Activated CD4-positive, alpha-beta T cell treated with anti-CD3 and anti-CD28 coated beads, Interleukin-2, amount 50 U/mL, for 1 hour (primary cell): ENCODE measurements at places on chromosomes 16 and 17.

GRCh38 chr16:66881014-66881417 is 701 bp downstream of the PDP2 start:
- no peak for DNase-seq

GRCh38 chr17:58580671-58581070 is 66.2 kb upstream of the MTMR4 start:
- DNase-seq = no peak

DNA sequence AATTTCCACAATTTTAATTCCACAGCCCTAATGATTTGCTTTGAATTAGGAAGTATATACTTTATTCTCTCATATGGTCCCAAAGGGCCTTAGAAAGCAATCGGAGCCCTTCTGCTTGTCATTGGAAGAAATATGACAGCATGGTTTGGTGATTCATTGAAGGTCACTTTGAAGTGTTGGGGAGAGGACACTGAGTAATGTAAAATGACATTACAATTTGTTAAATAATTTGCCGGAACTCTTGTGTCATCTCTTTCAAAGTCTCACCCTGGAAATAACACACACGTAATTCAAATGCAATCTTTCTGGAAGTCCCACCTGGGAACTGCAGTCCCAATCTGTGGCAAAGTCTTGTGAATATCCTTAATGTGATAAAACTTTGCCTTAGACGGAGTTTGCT is 59.8 kb downstream of the BMERB1 start:
- DNase-seq = no peak

GRCh38 chr16:14525596-14525995 is 104.5 kb downstream of the PARN start:
- no peak for DNase-seq

- DNase-seq = no peak
Measured at GRCh38 chr17:29726715-29727252, 104.1 kb upstream of the CORO6 start.

DNA sequence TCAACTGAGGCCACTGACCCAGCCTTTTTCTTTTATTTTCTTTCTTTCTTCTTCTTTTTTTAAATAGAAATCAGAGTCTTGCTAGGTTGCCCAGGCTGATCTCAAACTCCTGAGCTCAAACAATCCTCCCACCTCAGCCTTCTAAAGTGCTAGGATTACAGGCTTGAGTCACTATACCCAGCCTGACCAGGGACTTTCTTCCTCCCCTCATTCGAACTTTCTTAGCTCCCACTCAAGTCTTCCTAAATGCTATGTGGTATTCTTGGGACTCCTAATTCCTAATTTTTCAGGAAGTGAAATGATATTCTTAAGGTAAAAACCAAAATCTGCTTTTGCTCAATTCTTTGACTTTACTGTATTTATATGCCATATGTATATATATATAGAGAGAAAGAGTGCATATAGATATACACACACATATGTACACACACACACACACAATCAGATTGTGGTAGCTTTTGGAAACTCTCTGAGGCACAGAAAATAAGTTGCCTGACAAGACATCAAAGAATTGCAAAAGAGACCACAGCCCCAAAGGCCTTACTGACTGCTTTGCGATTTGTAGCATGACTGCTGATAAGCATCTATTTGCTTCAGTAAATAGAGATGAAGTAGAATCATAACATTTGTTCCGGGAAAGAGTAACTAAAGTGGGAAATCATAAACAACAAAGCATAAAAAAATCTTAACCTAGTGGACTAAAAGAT is 9.5 kb upstream of the AMZ2 start:
- no peak for DNase-seq

DNA sequence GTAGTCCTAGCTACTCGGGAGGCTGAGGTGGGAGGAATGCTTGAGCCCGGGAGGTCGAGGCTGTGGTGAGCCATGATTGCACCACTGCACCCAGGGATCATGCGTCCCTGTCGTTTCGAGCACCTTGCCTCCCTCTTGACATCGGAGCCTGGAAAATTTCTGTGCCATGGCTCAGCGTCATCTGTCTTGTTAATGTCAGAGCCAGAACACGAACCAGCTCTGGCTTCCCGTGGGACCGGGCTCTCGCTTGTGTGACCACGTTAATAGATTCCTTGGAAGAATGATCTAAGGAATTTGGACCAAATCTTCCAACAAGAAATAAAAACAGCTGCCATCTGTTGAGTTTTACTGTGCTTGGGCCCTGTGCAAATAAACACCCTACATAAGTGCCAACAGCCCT is 117.7 kb downstream of the ABCC1 start:
- no peak for DNase-seq

DNA sequence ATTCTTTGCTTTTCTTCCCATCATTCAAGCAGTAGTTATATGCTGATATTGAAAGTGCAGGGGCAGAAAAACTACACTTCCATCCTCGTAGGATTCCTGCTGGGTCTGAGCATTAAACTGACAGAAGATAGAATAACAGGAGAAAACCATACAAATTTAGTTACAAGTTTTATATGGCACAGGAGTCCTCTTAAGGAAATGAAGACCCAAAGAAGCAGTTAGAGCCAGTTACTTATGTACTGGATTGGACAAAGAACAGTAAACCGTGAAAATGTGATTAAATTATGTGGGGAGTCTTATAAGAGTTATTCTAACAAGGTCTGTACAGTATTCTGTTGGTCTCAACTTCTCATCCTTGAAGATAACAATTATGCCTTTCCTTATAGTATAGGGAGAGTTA is 81.2 kb upstream of the NSRP1 start:
- DNase-seq = no peak

- no peak for DNase-seq
Measured at GRCh38 chr17:28219771-28220170, 99.2 kb upstream of the TMEM97 start.

DNA sequence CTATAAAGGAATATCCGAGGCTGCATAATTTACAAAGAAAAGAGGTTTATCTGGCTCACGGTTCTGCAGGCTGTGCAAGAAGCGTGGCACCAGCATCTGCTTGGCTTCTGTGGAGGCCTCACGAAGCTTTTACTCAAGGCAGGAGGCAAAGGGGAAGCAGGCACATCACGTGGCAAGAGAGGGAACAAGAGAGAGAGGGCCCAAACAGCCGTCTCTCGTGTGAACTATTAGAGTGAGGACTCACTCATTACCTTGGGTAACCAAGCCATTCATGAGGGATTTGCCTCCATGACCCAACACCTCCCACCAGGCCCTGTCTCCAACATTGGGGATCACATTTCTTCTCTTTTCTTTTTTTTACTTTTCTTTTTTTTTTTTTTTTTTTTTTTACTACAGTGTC is 7.5 kb upstream of the ALKBH5 start:
- DNase-seq = no peak

GRCh38 chr17:16155536-16155935 is 59.8 kb downstream of the NCOR1 start:
- DNase-seq = no peak

- no peak for DNase-seq
Measured at GRCh38 chr16:4327386-4328045, 11.6 kb downstream of the GLIS2 start.

DNA sequence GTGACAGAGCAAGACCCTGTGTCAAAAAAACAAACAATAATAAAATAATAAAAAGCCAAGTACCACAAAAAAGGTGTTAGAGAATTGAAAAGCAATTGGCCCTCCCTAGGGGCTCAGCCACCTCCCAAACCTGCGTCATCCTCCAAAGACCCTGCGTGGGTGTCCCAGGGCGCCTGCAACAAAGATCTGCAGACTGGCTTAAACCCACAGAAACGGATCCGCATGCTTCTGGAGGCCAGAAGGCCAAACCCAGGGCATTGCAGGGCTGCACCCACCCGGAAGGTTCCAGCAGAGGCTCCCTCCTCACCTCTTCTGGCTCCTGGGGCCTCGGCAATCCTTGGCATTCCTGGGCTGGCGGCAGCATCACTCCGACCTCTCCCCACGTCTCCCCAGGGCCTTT is 1.5 kb downstream of the ENPP7 start:
- no peak for DNase-seq

- no peak for DNase-seq
Measured at GRCh38 chr17:16977932-16978331, 6.0 kb upstream of the TNFRSF13B start.

- no peak for DNase-seq
Measured at GRCh38 chr16:24800586-24800985, 45.2 kb upstream of the SLC5A11 start.

DNA sequence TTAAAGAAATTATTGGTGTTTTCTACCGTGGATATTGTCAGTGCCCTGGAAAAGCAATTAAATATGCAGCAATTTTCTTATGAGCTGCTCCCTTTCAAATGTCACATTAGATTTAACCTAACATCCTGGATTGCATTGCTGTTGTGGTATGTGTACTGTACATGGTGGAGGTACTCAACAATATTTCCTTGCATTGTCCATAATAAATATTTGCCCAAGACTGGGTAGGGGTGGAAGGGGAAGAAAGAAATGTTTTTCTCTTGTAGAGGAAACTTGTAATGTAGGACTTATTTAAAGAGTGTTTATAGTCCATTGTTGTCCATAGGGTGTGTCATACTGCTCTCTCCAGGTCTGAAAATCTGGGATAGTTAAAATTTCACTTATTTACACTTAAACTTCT is 346.2 kb upstream of the TBX2 start:
- no peak for DNase-seq

DNA sequence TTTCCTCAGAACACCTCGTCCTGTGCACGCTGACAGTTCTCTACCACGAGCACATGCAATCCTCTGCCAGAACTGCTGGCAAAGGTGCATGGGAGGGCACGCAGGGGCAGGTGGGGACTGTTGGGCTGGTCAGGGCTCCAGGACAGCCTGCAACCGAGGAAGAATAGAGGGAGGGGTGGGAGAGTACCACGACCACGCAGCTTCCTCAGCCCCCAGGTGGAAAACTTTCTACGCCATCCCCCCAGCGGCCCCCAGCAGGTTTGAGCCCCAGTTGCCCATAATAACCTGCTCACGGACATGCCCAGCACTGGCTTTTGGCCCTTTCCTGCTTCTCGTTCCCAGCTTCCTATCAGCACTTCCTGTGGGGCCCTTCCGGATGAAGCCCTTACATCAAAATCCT is 199.3 kb downstream of the C16orf95 start:
- DNase-seq = no peak

DNA sequence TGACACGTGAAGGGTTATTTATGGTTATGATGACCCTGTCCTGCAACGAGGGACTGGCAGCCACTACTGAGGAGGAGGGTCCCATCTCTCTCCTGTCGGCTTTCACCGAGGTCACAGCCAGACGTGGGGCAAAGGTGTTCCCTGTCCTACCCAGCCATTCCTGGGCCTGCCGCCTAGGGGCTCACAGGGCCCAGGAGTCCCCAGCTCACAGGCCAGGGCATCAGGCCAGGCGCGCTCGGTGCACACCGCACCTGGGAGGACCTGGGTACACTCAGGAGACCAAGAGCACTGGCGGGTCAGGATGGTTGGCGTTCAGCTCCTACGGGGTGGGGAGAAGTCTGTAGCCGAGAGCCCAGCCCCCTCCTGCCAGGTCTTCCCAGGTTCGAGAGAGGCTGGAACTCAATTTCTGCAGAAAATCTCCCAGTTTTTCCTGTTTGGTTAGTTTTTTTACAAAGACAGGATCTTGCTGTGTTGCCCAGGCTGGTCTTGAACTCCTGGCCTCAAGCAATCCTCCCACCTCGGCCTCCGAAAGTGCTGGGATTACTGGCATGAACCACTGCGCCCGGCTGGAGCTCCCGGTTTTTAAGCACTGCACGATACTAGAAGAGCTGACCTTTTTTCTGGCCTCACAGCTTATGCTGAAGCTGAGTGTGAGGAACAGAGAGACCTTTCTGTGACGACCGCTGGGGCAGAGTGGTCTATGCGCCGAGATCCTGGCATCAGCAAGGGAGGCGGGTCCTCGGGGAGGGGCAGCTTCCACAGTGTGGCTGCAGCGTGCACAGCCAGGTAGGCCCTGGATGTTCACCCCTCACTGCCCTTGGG is 7.7 kb downstream of the CYBC1 start:
- no peak for DNase-seq

DNA sequence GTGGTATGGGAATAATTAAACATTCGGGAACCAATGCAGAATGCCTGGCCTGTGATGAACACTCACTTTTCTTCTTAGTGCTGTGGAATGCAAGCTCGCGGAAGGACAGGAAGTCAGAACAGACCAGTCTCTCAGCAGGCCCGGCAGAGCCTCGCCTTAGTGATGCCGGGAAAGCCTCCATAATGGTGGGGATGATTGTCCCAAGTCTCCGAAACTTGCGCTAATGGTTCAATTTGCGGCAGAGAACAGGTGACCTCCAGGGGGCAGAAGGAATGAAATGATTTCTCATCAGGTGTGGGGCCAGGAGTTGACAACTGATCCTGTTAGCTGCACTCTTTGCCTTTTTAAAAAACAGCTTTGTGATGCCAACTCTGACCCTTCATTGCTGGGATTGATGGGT is 170.6 kb downstream of the GSG1L start:
- DNase-seq = no peak

DNA sequence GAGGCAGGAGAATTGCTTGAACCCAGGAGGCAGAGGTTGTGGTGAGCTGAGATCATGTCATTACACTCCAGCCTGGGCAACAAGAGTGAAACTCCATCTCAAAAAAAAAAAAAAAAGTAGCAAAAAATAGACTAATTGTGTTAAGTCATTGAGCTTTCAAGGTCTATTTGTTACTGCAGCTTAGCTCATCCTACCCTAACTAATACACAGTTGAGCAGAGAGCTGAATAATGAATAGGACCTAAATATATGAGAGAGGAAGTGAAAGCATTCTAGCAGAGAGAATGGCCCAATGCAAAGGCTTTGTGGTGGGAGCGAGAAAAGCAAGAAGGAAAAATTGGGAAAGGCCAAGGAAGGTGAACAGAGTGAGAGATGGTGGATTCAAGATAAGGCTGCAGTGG is 128.3 kb downstream of the AXIN2 start:
- DNase-seq = no peak

DNA sequence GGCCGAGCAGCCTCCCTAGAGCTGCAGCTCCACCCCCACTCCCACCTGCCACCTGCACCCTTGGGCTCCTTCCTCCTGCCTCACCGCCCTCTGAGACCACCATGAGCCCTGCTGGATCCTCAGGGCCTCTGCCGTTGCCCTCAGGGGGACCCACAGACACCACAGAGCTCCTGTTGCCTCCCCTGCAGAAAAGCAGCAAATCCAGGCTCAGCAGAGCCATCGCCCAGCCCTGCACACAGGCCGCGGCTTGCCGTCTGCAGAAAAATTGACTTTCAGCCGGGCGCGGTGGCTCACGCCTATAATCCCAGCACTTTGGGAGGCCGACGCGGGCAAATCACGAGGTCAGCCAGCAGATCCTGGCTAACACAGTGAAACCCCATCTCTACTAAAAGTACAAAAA is 7.0 kb upstream of the PPP1R27 start:
- DNase-seq = no peak

GRCh38 chr17:41307647-41308046 is 1.5 kb downstream of the KRTAP16-1 start:
- no peak for DNase-seq
